ENCODE measurements at places on chromosomes 4 and X.
A peak's percentile ranks its signal among the peaks of the same experiment; 100 is the strongest.

DNA sequence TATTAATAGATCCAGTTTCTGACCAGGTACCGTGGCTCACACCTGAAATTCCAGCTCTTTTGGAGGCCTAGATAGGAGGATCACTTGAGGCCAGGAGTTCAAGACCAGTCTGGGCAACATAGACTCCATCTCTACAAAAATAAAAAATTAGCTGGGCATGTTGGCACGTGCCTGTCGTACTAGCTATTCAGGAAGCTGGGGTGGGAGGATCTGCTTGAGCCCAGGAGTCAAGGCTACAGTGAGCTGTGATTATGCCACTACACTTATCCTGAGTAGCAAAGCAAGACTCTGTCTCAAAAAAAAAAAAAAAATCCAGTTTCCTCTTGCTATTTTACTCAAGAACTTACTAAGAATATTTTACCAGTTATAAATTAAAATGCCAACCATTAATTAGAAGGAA, 91.7 kb downstream of the SLC10A6 start:
- DNase-seq = no peak

- no peak for DNase-seq
Observed at GRCh38 chr4:2731907-2732317, 24.2 kb downstream of the TNIP2 start.

DNA sequence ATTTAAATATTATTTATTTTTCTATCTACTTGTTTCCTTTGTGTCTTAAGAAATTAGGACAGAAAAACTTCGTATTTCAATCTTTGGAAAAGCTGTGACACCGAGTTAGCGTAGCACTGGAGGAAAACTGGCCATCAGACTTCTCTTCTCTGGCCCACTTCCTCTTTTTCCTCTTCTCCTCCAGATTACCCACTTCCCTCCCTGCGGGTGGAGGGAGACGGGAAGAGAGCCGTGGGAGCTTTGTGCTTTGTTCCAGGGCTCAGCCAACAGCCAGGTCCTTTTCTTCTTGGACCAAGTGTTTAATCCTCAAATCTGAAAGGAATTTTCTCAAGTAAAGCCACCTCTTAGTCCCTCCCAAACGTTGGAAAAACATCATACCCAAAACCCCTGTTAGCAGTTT, 29.7 kb downstream of the OFD1 start:
- DNase-seq = no peak

GRCh38 chrX:44459501-44459900, 83.2 kb downstream of the FUNDC1 start:
- no peak for DNase-seq

DNA sequence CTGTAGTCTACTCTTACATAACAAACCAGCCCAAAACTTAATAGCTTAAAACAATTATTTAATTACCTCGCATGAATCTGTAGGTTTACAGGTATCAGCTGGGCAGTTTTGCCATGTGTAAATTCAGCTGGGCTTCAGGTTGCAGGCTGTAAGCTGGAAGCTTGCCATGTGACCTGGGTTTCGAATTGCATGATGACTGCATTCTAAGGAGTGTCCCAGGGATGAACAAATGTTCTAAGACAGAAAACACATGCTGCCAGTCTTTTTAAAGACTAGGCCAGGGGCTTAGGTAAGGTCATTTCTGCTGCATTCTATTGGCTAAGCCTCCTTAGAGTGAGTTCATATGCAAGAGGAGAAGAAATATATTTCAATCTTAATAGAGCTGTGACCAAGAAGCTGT, 44.8 kb downstream of the GRIA2 start:
- no peak for DNase-seq

DNA sequence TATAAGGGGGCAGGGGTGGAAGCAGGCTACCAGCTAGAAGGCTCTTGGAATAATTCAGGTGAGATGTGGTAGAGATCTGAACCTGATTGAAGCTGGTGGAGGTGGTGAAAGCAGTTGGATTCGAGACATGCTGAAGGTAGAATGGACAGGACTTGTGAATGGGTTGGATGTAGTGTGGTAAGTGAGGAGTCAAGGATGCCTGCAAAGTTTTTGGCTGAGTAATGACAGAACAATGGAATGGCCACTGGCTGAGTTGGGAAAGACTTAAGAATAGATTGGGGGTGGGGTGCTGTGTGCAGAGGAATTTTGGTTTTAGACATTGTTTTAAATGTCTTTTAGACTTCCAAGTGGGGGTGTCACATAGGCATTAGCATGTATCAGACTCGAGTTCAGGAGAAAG, 33.5 kb downstream of the HPF1 start:
- DNase-seq = no peak

GRCh38 chrX:112851806-112852205, 11.2 kb upstream of the AMOT start:
- no peak for DNase-seq

- DNase-seq = no peak
Observed at GRCh38 chrX:49103637-49104036, 19.9 kb downstream of the GPKOW start.

GRCh38 chr4:35700663-35701062, 543.7 kb downstream of the ARAP2 start:
- no peak for DNase-seq

DNA sequence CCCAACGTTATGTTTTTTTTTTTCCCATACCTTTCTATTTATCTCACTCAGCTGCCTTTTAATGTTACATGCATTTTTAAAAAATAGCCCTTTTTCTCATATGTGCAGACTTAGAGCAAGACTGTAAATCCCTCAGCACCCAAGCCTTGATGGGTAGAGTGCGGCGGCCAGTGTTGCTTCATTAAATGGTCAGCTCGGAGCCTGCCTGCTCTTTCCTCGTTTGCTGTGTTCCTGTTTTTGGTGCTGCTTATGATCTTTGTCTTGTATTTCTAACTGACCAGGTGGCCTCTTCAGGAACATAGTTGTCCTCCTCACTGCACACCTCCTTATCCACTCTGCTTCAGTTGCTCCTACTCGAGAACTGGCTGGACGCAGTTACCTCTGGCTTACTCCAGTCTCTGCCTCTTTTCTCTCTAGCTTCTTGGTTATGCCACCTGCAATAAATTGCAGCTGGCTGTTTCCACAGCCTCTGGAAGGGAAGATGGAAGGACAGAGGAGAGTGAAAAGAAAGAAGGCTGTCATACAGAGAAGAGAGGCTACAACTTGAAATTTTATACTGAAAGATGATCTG, 10.7 kb downstream of the RBPJ start:
- no peak for DNase-seq

DNA sequence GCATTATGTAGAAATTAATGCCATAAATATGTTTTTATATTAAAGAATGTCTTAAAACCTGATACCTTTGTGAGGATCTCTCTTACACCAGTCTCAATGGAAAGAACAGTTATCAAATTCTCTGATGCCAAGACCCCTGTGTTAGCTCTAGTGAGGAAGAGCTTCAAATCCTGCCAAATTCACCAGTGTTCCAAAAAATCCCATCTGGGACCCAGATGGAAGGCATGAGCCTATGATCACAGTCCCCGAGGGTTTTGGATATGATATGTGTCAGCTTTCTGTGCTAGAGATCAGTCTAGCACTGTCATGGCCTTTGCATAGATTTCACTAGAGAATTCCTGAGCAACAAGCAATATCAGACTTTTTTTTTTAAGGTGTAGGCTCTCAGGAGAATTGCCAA, 412.1 kb downstream of the UBE2NL start:
- DNase-seq = no peak

GRCh38 chr4:81405900-81406401, 65.8 kb downstream of the RASGEF1B start:
- peak; percentile 62 for DNase-seq

- DNase-seq = no peak
Observed at GRCh38 chr4:1604706-1605205, 79.4 kb downstream of the FAM53A start.

- DNase-seq = no peak
Observed at GRCh38 chr4:25021216-25021615, 9.5 kb downstream of the LGI2 start.

DNA sequence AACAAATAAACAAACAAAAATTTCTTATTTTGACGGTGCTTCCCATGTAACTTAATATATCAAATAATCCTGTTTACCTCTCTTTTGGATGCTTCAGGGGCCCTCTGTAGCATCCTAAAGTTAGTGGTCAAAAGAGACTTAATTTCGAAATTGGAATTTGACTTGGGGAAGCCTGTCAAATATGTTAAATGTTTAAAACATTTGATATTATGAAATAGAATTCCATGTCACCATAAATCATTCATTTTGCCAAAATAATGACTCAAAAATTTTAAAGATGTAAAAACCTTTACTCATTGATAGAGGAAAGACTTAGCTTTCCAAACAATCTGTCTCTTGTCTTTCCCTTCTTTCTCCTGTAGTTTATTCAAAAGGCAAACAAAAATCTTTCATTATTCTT, 20.6 kb upstream of the TEX13A start:
- DNase-seq = no peak

GRCh38 chr4:165384598-165384997, 5.8 kb downstream of the CPE start:
- no peak for DNase-seq

DNA sequence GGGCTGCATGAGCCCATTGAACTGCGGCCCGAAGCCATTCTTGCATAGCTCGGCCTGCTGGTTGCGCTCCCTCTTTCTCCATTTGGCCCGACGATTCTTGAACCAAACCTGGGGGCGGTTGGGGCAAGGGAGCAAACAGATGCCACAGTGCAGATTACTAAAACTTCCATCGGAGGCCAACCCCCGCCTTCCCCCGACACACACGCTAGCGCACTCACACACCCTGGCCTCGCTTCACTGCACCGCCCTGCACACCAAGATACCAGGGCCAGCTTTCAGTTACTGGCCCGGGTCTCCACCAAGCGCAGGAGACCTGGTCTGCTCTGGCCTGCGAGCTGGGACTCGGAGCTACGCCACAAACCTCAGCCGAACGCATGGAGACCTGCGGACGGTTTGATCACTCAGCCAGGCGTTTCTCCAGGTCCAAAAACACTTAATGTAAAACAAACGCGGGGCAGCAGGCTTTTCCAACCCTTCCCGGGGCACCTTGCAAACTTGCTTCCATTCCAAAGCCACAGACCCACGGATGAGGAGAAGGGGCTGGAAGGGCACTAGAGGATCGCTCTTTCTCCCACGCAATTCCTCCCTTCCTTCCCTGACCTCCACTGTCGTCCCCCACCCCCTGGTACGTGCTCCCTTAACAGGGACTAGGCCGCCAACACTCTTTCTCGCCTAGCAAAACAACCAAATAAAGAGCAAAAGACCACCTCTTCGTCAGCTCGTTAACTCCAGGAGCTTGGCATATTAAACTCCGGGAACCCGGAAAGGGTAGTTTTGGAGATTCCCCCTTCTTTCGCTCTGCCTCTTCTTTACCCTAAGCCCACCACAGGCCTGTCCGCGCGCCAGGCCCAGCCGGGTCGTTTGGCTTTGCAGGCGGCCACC, 4.1 kb downstream of the PITX2 start:
- no peak for DNase-seq

DNA sequence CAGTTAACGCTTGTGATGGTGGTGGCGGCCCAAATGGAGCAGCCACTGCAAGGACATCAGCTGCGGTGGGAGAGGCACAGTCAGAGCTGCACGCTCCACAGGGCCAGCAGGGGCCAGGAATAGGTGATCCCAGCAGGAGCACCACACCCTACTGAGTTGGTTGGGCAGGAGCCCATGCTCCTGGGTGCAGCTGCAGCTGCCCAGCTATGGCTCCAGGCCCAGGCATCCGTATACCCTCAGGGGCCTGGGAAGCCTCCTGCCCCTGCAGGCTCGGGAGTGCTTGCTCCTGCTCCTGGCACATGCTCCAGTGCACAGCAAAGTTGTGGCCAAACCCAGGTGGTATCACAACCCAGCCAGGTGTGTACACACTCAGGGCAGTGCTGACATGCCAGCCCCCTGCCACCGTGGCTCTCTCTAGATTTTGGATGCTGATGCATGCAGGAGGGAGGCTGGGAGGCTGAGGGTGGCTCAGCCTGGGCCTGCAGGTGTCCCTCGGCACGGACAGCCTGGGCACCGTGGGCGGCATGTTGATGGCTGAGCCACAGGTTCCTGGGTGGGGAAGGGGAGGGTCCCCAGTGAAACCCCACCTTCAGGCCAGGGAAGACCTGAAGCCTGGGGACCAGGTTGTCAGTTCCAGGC, 150.2 kb downstream of the CXXC4 start:
- DNase-seq = no peak

- no peak for DNase-seq
Observed at GRCh38 chrX:45006002-45006800, 133.2 kb downstream of the KDM6A start.

- DNase-seq = no peak
Observed at GRCh38 chr4:152010710-152011079, 249.9 kb upstream of the GATB start.

DNA sequence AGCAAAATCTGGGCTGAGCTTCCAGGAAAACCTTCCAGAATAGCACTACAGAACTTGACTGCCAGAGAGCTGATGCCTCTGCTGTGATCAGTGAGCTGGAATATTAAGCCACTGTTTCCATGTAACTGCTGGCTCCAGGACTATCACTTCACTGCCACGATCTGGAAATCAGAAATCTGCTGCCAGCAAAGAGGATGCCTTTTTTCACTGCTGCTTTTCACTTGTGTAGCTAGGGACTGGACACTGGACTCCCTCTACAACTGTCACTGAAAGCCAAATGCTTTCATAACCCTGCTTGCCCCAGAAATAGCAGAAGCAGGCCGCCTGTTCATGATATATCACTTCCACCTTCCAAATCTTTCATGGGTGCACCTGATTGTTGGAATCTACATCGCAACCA, 9.4 kb upstream of the AP1S2 start:
- no peak for DNase-seq

DNA sequence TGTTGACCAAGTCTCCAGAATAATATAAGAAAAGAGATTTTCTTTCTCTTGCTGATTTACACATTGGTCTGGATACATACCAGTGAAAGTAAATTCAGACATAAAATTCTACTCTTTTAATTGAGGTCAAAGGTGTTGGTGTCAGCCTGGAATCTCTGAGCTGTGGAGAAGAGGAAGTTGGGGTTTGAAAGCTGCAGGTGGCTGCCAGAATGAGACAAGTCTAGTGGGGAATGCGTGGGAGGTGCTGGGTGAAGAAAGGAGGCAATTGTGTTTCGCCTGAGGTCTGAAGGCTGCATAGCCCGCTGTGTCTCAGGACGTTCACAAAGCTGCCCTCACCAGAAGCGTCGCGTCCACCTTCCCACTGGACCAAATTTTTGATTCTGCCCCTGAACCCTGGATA, 31.2 kb downstream of the PHEX start:
- no peak for DNase-seq

- no peak for DNase-seq
Observed at GRCh38 chrX:29627833-29628232, 587.5 kb upstream of the MAGEB2 start.

GRCh38 chr4:151652841-151653547, 107.8 kb downstream of the GATB start:
- no peak for DNase-seq

DNA sequence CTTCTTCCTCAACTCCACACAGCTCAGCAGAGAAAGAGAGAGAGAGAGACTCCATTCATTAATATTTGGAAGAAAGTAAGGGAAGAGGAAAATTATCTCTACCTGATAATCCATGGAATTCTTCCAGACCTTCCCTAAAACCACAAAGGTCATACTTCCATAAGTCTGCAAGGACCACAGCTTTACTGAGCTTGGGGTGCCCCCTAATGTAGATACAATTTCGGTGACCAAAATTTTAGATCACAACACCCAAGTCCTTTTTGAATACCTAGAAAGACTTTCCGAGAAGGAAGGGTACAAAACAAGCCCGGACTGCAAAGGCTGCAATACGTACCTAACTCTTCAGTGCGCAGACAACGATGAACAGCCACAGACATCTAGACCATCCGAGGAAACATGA, 523.9 kb downstream of the GLUD2 start:
- no peak for DNase-seq

Measured in amniotic stem cell (primary cell).